ENCODE measurements at places on chromosomes 1 and 21.
A peak's percentile ranks its signal among the peaks of the same experiment; 100 is the strongest.

GRCh38 chr1:31930836-31931592 is 7.2 kb downstream of the PTP4A2 start:
- DNase-seq, result no peak

GRCh38 chr1:59499943-59500569 is 203.2 kb downstream of the FGGY start:
- DNase-seq, result no peak

- peak; percentile 87 for DNase-seq
Measured at GRCh38 chr21:29299916-29300806, 1.4 kb downstream of the BACH1 start.

DNA sequence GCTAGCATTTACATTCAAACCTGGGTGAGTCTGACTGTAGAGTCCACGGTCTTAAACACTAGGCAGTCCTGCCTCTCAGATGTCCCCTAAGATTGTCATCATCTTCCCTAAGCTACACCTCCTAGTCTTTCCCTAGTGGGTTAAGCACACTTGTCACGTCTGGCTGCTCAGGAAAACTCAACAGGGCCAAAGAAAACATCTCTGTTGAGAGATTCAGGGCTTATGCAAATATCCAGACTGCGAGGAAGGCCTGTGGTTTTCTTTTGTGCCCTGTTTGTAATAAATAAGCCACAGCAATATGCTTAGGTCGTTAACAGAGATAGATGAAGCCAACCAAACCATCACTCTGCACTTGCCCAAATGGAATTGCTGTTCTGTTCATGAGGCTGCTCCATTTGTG is 472.6 kb upstream of the DEPDC1 start:
- no peak for DNase-seq

GRCh38 chr1:201408176-201408833 is 9.2 kb upstream of the LAD1 start:
- DNase-seq, result peak; percentile 43

GRCh38 chr1:20521960-20522861 is 14.3 kb upstream of the MUL1 start:
- peak; percentile 68 for DNase-seq

DNA sequence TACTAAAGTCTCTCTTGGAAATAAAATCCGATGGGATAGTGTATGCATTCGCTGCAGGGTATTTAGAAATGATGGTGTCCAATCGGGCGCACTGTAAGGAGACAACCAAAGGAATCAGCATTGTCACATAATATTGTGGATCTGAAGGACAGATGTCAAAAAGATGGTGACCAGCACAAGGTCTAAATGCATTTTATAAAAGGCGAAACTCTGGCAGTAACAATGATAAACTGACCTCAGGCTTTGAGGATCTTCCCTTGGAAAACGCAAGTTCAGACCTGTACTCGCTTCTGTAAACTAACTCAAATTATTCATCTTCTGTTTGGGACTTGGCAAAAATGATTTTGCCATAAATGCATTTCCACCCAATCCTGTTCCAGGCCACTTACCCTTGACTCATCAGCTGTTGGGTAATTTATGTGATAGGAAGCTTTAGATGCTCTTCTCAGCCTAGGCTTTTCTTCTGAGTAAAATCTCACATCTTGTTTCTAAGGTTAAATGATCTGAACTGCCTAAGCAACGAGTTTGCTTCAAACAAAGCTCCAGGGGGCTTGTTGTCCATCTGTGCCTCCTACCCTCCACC is 33.8 kb downstream of the STPG1 start:
- no peak for DNase-seq

- no peak for DNase-seq
Measured at GRCh38 chr1:6116137-6116536, 64.0 kb downstream of the CHD5 start.

DNA sequence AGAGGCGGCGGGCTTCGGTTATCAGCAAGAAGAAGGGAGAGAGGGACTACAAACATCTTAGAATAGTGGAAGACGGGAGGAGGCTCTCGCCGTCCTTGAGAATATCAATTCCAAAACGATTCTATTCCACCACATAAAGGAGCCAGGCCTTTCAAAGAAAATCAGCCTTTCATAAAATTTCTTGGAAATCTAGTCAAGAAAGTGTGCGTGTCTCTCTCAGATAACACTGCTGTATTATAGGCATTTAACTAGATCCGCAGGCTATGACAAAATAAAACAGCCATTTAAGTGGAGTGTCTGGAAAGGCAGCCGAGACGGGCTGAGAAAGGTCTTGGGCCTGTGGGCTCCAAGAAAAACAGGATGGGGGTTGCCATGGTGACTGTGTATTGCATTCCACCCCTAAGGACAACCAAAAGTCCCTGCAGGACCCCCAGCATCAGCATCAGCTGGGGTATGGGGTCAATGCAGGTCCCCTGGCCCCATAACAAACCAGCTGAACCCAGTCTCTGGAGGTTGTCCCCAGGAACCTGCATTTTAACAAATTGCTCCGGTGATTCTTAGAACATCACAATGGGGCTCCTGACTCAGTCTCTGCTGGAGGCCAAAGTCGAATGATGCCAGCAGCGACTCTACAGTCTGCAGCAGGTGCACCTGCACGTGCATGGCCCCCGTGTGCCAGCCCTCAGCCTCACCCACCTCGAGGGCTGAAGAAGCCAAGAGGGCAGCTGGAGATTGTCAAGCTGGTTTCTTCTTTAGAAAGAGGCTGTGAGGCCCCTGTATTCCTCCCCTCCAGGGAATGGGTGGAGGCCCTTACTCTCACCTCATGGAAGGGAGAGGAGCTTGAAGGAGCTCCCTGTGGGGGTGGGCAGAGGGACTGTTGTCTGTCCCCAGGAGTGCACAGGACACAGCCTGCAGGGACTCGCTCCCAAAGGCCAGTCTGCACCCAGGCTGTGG is 287.4 kb downstream of the NPHP4 start:
- DNase-seq, result no peak

DNA sequence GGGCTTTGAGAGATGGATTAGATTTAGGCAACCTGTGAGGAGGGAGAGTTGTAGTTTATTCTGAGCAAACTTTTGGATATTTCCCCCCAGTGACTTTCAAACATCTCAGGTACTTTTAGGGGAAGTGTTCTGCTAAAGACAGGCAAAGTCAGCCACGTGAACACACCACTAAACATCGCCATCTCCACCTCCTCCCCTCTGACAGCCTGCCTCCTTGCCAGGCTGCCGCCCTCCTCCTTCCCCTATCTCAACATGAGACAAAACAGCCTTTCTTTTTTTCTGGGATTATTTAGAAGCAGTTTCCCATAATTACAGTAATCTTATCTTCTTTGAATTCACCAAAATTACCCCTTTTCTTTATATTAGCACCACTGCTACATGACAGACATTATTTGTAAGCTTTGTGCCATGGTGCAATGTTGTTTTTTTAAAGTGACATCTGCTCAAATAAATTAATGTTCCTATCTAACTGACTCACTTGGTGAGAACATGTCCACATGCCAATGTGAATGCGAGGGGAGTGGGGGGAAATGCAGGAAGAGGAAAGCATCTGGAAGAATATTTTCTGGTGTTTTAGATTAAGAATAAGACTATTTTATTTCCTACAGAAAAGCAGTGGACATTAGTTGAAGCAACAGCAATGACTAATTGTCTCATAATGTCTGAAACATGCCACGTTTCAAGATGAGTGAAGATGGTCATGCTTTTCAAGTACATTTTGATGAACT is 147.8 kb upstream of the ATP1B1 start:
- no peak for DNase-seq

DNA sequence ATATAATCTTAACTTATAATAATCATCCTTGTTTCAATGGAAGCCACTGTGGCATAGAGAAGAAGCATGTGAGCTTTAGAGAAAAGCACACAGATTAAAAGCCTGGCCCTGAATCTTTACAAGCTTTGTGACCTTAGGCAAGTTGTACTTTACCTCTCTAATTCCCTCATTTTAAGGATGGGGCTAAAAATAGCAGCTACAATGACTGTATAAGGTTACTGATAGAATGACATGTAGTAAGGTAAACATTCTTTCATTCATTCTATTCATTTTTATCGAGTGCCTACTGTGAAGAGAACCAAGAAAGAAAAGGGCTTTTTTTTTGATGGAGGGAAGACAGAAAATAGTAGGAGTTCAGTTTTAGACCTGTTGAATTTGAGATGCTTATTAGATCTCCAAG is 25.6 kb downstream of the CDKN2C start:
- no peak for DNase-seq

- DNase-seq, result no peak
Measured at GRCh38 chr1:1043921-1044320, 24.0 kb downstream of the AGRN start.

GRCh38 chr1:44777547-44777946 is 2.2 kb downstream of the RPS8 start:
- DNase-seq, result no peak

- DNase-seq, result no peak
Measured at GRCh38 chr21:42013376-42013775, 3.2 kb upstream of the ZBTB21 start.

GRCh38 chr1:88581703-88582102 is 102.4 kb upstream of the PKN2 start:
- DNase-seq, result no peak

DNA sequence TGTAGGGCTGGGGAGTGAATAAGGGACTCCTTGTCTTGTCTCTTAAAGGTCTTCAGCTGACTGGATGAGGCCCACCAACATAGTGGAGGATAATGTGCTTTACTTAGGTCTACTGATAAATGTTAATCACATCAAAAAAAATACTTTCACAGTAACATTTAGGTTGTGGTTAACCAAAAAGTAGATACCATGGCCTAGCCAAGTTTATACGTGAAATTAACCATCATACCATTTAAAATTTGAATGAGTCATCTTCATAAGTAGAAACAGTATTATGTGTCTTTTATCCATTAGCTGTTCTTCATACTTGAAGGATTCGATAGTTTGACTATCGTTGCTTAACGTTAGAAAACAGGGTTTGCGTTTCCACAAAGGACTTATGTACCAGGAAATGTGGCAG is 80.9 kb downstream of the MTR start:
- no peak for DNase-seq

DNA sequence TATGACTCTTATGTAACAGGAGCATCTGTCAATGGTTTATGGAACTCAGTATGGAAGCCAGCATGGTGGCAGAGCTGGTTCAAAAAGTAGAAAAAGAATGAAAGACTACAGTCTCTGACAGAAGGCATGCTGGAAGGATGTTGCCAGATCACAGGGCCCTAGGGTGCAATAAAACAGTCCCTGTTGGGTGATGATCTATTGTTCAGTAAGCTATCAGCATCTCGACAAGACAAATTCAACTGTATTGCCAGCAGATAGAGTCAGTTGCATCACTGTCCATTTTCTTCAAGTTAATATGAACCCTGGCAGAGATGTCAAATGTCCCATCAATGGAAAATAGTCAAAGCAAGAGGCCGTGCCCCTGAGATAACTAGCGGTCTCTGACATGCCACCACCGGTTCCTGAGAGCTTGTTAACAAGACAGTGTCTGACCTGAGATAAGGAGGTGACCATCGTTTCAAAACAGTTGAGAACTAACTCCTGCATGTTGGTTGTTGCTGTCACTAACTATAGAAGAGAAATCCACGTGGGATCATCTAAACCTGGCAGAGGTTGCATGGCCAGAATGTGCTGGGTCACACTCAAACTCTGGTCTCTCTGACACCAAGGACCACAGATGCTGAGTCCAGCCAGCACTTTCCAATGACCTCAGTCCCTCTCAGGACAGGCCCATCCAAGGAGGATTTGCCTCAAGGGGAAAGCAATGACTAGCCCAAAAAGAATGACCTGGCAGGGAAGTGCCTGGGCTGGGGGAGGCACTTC is 125.9 kb downstream of the RIPK4 start:
- peak; percentile 22 for DNase-seq

- no peak for DNase-seq
Measured at GRCh38 chr1:46490656-46491442, 1.2 kb downstream of the DMBX1 start.

- DNase-seq, result no peak
Measured at GRCh38 chr1:85935234-85935633, 221.3 kb downstream of the COL24A1 start.

DNA sequence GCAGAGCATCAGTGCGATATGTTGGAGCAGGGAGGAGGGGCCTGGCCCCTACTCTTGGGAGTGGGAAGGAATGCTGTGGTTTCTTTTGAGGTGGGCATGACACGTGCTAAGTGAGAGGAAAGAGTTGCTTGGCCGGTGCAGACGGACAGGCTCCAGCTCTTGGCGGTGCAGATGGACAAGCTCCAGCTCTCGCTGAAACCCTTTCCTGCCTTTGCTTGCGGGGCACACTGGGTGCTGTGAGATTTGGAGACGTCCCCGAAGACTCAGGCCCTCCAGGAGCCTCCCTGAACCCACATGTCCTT is 15.9 kb downstream of the PDXK start:
- DNase-seq, result no peak

DNA sequence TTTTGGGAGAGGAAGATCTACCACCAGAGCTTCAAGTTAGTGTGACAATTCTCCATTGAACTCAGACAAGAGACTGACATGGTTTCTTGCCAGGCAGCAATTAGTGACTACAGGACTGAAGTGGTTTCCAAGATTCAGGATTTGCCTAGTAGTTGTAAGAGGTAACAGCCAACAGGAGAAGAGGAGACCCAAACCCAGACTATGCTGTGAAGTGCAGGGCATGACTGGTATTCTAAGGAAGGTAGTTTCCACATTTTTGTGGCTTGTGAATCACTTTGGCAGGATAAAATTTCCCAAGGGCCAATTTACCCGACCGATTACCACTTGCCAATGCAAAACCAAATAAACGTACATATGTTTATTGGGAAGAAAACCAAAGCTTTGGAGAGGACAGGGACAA is 14.7 kb upstream of the RAP1A start:
- DNase-seq, result peak; percentile 57

DNA sequence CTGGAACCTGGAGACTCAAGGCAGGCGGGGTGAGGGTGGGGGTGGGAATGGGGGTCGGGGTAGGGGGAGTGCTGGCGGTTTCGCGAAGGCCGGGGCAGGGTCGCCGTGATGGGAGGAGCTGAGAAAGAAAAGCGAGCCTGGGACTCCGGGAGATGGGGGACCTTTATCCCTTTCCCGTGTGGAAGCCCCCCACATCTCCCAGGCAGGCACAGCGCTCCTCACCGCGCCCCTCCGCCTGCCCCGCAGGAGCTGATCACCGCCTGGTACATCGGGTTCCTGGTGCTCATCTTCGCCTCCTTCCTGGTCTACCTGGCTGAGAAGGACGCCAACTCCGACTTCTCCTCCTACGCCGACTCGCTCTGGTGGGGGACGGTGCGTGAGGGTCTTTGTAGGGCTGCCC is 35.5 kb downstream of the KCNQ4 start:
- no peak for DNase-seq

DNA sequence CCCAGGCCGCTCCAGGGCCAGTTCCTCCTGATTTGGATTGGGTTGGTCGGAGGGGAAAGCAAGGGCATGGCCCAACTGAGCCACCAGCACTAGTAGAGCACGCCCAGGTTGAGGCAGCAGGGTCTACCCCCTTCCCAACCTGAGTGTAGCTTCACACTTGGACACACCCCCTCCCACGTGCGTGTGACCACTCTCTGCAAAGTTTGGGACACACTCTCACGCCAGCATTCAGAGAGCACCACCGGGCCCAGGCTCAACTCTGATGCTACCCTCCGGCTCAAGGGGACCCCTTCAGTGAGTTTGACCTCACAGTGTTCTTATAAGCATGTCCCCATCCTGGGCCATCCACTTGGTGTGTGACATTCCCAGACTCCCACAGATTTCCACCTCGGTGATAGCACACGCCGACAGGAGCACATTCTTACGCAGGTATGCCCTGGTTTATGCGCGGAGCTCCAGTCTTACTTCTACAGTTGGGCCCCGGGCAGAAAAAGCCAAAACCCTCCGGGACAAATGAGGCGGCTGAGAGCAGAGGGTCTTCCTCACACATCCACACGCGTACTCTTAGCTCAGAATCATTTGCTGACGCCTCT is 3.0 kb upstream of the DMRTA2 start:
- no peak for DNase-seq

All from HS-27A (cell line).